Metanephros (tissue), 2 donors: ENCODE measurements at places on chromosomes 1 and 21. TPM values are rescaled to one million over a fixed set of nuclear protein-coding genes. Genes with fewer than 3 reads are reported as not detected.

The ATP1A4 gene
- 0.76 TPM for total RNA-seq

The NUP210L gene
- 0.06 TPM for total RNA-seq

The KCNN3 gene
- 5.3 TPM for total RNA-seq

The CFAP107 gene
- total RNA-seq: 0.12 TPM

The BRINP2 gene
- total RNA-seq: 0.35 TPM

The RGS18 gene
- 4.0 TPM for total RNA-seq

The NUDT4B gene
- total RNA-seq: 9.4 TPM

The WNT2B gene
- 8.5 TPM for total RNA-seq

The C1orf146 gene
- total RNA-seq: not detected

The DRAXIN gene
- 0.93 TPM for total RNA-seq

The AADACL4 gene
- 0.82 TPM for total RNA-seq

The MARK1 gene
- 11.6 TPM for total RNA-seq

The PARP1 gene
- 100 TPM for total RNA-seq

The FNDC10 gene
- 1.3 TPM for total RNA-seq

The PLA2G2A gene
- total RNA-seq: not detected

The PGBD5 gene
- total RNA-seq: 5.3 TPM

The TADA1 gene
- 19.5 TPM for total RNA-seq

The DAB1 gene
- total RNA-seq: 2.8 TPM

The PAPPA2 gene
- total RNA-seq: 23.4 TPM

The CTSS gene
- total RNA-seq: 46.1 TPM

The BNIPL gene
- total RNA-seq: 1.9 TPM

The ITGB2 gene
- 39.2 TPM for total RNA-seq

The STUM gene
- total RNA-seq: 0.99 TPM

The SPATA46 gene
- not detected for total RNA-seq

The CLCA1 gene
- not detected for total RNA-seq

The CFAP141 gene
- total RNA-seq: not detected

The ANKRD35 gene
- total RNA-seq: 3.1 TPM

The NOL9 gene
- 27.9 TPM for total RNA-seq

The CFHR4 gene
- total RNA-seq: not detected

The MRPL55 gene
- 75.3 TPM for total RNA-seq

The DYRK1A gene
- total RNA-seq: 115 TPM

The GNG12 gene
- 81.9 TPM for total RNA-seq

The SPRR2F gene
- not detected for total RNA-seq

The MRPS6 gene
- total RNA-seq: 44.3 TPM

The MX2 gene
- total RNA-seq: 6.1 TPM

The ETV3L gene
- not detected for total RNA-seq

The IVL gene
- total RNA-seq: 0.35 TPM

The LHX8 gene
- not detected for total RNA-seq

The MKNK1 gene
- total RNA-seq: 30.4 TPM
